Retina (tissue), 1 donor: ENCODE measurements at places on chromosomes 2 and 18.

DNA sequence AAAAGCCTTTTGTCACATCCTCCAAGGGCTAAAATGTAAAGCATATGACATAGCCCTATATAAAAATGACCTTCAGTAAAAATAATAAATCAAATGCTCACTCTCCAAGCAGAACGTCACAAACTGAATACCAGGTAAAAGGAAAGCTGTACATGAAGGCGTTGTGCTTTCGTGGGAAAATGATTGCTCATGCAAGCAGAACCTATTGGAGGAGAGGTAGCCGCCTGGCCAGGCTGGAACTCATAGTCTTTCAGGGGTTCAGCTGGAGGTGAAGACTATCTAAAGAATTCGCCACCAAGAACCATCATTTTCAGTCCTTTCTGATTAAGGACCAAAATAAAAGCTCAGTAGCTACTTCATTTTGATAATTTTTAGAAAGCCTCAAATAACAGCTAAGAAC, 44.7 kb downstream of the ANKRD44 start:
- DNase-seq = no peak

GRCh38 chr18:22817844-22818243, 115.3 kb upstream of the RBBP8 start:
- DNase-seq = no peak

- DNase-seq = no peak
Measured at GRCh38 chr2:170714381-170715061, 616 bp upstream of the SP5 start.

GRCh38 chr2:96150791-96151594, 5.8 kb upstream of the DUSP2 start:
- DNase-seq = no peak

DNA sequence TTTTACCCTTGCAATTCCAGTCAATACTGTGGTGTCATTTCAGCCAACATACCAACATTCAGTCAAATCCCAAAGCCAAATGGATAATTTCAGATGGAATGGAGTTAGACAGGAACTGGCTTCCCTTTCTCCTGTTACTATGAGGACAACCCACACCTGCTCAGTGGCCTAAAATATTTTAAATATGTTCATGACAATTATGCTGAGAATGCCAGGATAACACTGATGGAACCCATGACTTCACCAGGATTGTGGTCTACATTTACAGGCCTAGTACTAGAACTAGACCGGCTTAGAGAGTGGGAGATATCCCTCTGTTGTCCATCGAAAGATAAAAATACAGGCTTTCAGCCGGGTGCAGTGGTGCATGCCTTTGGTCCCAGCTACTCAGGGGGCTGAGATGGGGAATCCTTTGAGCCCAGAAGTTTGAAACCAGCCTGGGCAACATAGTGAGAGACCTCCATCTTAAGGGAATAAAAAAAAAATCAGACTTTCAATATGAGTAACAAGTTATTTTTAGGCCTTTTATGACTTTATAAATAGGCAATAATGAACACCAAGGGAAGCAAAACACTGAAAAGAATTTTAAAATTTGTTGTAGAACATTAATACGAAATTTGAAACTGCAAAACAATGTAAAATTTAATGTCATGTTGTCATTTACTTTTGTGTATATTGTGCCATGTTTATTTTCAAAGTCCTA, 14.2 kb downstream of the GPATCH11 start:
- DNase-seq = no peak

- DNase-seq = no peak
Measured at GRCh38 chr2:201575971-201576370, 67.3 kb downstream of the TMEM237 start.

GRCh38 chr2:99697811-99698568, 208.2 kb upstream of the REV1 start:
- DNase-seq = no peak
